Cardiac septum (tissue), 1 donor: ENCODE measurements at places on chromosomes 1 and 21. TPM values are rescaled to one million over a fixed set of nuclear protein-coding genes. Genes with fewer than 3 reads are reported as not detected.

C1orf141 gene
- total RNA-seq, result not detected

FMO3 gene
- total RNA-seq, result 1.2 TPM

GBP1 gene
- total RNA-seq, result 6.2 TPM

KIRREL1 gene
- total RNA-seq, result 10.9 TPM
